T-helper 9 cell (primary cell): ENCODE measurements at places on chromosomes 7 and 10.

DNA sequence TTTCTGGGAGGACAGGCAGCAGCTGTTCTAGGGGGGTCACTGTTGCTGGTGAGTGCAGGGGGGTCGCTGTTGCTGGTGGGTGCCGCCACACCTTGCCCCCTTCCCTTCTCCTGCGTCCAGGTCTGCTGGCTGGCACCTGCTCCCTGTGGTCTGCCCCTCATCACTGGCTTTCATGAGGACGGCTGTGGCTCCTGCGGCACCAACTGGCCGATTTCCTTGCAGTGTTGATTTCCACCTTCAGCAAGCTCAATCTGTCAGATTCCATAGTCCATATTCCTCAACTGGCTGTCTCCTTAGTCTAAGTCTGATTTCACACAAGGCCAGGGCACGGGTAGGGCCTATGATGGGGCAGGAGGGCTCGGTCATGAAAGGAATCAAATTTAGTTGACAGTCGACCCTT lies 23.4 kb upstream of the GRB10 start:
- DNase-seq: no peak

- no peak for DNase-seq
These were observed 74.1 kb downstream of the ZMYND11 start for GRCh38 chr10:209357-209756.

DNA sequence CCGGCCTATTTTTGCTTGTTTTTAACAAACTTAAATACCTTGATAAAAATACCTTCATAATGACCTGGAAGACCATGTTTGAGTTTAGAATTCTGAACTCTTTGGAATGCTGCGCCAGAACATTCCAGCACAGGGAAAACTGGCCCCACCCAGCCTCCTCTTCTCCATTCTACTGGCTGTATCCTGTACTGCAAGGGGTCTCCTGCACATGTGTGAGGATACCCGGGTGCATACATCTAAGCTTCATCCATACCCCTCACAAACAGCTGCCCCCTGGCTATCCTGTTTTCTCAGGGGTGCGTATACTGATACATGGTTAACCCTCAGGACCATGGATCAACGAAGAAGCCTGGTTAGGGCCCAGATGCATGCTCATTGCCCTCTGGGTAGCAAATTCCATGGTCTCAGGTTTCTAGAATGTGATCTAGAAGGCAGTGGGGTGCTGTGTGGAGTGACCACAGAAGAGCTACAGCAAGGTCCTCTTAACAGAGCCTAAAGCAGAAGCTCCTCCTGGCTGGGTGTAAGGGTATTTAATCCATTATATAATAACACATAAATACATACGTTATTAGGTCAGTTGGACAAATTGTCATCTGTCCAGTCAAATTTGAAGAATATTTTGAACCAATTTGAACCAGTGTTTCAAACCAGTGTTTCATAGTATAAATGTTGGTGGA lies 26.1 kb downstream of the HACD1 start:
- no peak for DNase-seq

DNA sequence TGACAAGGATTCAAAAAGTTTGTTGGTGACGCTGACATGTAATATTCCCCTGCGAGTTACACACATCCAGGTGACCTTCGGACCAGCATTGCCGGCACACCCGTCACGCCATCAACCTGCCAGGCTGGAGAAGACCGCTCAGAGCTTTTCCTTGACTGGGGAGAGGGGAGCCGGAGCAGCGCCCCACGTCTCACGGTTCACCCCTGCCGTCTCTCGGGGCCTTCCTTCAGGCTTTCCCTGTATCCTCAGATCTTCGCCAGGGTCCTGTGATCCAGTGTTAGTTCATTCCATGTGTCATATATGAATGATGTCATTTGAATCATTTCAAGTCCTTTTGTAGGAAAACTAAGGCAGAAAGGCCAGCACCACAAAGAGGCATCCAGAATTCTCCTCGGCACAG lies 127.8 kb downstream of the MGMT start:
- no peak for DNase-seq

DNA sequence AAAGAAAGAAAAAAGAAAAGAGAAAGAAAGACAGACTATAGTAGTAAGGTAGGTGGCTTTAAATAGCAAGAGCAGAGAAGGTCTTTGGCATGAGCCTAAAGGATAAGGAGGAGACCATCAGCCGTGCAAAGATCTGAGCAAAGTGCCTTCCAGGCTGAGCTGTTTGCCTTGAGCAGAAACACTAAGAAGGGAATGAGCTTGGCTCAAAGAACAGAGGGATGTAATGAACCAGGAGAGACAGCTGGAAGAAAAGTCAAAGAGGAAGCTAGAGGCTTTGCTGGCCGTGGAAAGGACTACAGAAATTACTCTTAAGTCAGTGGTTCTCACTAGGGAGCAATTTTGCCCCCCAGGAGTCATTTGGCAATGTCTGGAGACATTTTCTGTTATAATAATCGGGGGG lies 228.6 kb downstream of the FGFR2 start:
- DNase-seq: no peak

GRCh38 chr10:97659589-97659988 lies 19.1 kb downstream of the PI4K2A start:
- DNase-seq: no peak

- no peak for DNase-seq
These were observed 102.2 kb downstream of the MYOF start for GRCh38 chr10:93379731-93380575.

DNA sequence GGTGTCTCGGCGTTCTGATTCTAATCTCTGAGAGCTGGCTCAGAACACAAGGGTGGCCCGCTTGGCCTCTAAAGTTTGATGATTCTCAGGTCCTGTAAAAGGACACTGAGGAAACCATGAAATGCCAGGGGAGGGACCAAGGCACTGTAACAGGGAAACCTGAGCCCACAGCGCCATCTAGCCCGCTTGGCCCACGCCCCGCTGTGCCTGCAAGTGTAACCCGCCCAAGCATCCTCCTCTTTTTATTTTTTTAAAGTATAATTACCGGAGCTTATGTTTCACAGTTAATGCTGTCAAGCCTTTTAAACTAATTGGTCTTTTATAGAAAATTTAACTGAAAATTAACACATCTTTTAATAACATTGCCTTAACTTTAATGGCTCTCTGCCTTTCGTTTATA lies 734.7 kb downstream of the KCNMA1 start:
- no peak for DNase-seq

DNA sequence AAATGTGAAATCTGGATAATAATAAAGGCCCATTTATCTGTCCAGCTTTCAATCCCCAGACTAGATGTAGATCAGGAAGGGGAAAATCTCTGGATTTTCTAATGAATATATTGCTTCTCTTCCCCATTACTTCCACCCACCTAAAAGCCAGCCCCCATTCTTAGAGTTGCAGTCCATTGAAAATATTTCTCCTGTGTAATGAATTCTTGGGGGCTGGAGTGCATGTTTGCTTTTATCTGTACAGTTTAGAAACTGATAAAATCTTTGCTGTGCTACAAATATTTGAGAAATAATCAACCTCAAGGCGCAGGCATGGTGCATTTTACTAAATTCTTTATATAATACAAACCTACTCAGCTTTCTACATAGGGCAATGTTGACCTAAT lies 180.8 kb downstream of the ARID5B start:
- DNase-seq: no peak

- no peak for DNase-seq
These were observed 99.4 kb downstream of the CTBP2 start for GRCh38 chr10:125060826-125061556.

- no peak for DNase-seq
These were observed 72.1 kb downstream of the GRK5 start for GRCh38 chr10:119279441-119279840.

DNA sequence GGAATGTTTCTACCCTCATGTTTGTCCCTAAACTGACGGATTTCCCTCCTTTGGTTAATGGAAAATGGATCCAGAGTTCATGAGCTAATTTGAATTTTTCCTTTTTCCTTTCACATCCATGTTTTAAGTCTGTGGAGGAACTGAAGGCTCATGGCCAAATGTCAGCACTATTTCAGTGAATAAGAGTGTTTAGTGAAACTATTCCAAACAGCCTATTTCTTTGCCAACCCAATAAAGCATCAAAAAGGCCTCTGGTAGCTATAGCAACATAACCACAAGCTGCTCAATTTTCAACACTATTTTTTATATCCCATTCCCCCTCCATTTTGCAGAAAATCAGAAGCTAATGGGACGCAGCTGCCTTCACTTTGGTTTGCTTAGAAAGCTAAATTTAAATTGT lies 1454.1 kb downstream of the GATA3 start:
- DNase-seq: no peak

GRCh38 chr10:97095701-97096260 lies 90.0 kb downstream of the SLIT1 start:
- DNase-seq: no peak

DNA sequence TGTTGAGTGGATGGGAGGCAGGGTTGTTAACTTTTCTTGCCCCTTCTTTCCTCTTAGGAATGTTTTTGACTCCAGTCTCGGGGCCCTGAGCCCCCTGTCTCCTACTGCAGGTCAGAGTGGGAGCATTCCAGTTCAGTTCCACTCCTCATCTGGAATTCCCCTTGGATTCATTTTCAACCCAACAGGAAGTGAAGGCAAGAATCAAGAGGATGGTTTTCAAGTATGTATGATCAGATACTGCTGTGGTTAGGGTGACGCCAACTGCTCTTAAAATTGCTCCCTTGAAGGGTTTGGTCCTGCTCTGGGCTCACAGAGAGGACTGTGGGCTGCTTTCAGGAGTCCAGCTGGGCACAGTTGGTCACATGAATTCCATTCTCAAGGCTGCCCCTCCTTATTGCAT lies 22.0 kb downstream of the VWA2 start:
- DNase-seq: no peak

DNA sequence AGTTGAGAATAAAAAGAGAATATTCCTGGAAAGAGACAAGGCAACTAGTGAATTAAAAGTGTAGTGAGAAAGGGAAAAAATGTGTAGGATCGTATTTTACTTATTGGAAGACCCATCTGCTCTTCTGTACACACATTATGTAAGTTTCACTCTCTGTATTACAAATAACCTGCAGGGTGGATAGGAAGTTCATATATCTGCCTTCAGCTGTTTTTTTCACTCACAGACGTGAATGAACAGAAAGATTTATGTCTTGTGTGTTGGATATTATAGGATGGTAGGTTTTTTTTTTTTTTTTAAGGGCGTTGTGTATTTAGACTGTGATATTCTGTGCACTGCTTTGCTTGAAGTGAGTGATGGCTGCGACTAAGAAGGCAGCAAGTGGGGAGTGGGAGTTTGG lies 266.5 kb downstream of the AUTS2 start:
- DNase-seq: no peak
